Stimulated activated CD4-positive, alpha-beta T cell treated with anti-CD3 and anti-CD28 coated beads, Interleukin-12 subunit alpha, Interleukin-12 subunit beta, amount 100 ng/mL, for 24 hours (primary cell): ENCODE measurements at places on chromosomes 2 and 18.

DNA sequence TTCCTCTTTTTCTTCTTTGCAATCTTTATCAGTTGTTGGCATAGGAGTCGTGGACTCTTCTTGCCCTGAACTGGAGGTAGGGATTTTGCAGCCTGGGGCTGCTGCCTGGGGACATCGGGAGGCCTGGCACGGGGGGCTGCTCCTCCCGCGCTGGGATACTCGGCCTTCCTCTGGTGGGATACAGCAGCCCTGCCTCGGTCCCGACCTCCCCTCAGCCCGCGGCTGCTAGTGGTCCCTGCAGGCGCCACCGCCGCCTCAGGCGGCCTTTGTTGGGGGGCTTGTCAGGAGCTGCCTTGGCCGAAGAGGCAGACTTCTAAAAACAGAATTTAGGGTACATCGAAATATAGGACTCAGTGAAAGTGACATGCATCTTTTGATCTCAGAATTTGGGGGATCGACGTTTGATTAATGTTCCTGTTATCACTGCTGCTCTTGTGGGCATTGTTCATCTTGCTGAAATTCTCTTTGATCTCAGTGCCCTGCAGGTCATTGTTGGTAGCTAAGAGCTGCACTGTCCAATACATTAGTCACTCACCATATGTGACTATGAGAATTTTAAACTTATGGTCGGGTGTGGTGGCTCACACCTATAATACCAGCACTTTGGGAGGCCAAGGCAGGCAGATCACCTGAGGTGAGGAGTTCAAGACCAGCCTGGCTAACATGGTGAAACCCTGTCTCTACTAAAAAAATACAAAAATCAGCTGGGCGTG lies 16.3 kb downstream of the POLR2D start:
- no peak for DNase-seq

- no peak for DNase-seq
Observed at GRCh38 chr18:5512176-5512575, 31.6 kb downstream of the EPB41L3 start.

GRCh38 chr18:4068552-4069158 lies 386.5 kb downstream of the DLGAP1 start:
- no peak for DNase-seq

DNA sequence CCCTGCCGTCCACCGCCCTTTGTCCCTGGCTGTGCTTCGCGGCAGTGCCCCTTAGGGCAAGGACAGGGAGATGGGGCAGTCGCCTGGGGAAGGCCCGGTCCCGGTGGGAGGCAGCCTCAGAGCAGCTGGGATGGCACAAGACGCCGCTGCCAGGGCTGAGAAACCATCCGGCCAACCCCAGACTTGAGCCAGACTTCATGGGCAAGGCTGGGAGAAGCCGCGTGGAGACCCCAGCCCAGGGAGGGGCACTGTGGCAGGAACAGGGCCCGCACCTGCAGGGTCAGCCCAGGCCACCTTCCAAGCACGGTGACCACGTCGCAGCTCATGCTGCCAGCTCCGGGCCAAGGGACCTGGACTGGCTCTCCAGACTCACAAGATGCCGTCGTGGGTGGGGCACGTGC lies 84.0 kb downstream of the NFATC1 start:
- no peak for DNase-seq

- no peak for DNase-seq
Observed at GRCh38 chr2:67321588-67321903, 75.6 kb upstream of the ETAA1 start.
